ENCODE measurements at places on chromosomes 7 and 10.

DNA sequence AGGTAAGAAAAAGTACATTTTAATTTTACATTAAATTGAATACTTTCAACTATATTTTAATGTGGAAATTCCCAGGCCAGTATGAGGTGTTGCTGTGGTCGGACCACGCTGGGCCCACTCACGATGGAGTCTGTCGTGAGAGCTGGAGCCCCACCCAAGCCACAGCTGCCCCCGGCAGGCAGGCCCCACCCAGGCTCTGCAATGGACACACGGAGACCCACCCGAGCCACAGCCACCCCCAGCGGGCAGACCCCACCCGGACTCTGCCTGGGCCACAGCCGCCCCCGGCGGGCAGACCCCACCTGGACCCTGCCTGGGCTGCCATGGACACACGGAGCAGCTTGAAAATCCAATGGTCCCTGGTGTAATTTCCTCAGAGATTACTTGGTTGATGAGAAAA, 141.3 kb downstream of the PTPRN2 start:
- DNase-seq = no peak

DNA sequence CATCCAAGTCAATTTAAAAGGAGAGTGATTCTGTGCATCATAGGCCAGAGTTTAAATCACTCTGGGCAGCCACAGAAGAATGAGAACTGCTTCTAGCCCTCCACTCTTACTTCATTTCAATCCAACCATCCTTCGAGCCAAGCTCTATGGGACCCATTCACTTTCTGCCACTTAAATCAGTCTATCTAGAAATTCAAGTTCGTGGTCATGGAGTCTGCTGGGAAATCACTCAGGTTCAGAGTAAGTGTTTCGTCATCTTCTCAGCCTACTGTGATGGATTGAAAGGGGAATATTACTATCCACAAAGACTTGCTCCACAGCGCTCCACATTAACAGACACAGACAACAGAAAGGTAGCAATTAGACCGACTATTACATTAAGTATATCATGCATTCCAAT, 4.6 kb downstream of the DCLRE1C start:
- DNase-seq = no peak

DNA sequence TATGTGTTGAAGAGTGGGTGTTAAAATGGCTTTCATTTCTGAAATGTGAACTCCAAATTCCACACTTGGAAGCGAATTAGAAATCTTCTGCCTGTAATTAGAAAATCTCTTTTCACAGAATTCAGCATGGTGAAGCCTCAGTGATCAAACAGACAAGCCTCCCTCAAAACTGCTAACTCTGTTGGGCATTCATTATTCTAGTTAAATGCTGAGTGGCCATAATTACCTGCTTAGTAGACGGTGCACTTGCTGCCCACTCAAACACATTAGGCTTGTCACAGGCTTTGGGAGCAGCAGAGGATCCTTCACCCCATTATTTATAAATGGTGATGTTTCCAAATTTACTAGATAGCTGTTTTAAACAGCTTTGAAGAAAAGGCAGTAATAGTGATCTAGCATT, 177.2 kb upstream of the PCLO start:
- no peak for DNase-seq

- no peak for DNase-seq
Observed at GRCh38 chr7:106099539-106099938, 12.6 kb downstream of the SYPL1 start.

DNA sequence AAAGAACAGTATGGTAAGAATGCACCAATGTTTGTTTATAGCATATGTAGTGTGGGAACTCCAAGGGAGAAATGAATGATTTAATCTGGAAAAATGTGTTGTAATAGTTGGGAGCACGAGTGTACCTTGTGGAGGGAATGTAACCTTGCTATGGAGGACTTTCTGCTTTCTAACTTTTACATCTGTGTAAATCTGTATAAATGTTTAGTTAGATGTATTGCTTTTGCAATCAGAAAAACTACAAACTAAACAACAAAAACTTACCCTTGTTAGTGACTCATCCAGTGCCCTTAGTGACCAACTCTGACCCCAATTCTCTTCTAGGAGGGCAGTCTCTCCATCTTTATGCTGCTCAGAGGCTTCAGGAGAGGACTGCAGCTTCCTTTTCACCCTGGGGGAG, 89.3 kb downstream of the CCNY start:
- no peak for DNase-seq

GRCh38 chr7:78178319-78178718, 379.7 kb downstream of the PHTF2 start:
- DNase-seq = peak; percentile 57

GRCh38 chr7:18003286-18003994, 24.2 kb downstream of the PRPS1L1 start:
- DNase-seq = no peak

Data from OCI-M1 (cell line).